Cerebellar nuclear complex (tissue), 1 donor: ENCODE measurements at places on chromosomes 1 and 21.

DNA sequence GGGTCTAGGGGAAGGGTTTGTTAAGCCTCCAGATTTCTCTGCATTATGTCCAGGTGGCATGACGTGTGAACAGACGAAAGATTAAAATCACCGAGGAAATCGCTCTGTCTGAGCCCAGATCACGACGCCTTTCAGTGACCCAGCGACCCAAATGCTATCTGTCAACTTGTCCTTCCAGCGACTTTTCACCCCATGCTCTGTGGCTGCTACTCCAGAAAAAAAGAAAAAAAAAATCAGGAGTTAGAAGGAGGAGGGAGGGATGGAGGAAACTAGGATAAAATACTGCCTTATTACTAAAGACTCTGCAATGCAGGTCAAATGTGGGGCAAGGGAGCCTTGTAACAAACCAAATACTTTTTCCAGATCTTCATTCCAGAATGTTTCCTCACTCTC lies 352.0 kb downstream of the NUF2 start:
- DNase-seq = no peak

GRCh38 chr1:177783051-177783450 lies 186.8 kb downstream of the SEC16B start:
- no peak for DNase-seq

DNA sequence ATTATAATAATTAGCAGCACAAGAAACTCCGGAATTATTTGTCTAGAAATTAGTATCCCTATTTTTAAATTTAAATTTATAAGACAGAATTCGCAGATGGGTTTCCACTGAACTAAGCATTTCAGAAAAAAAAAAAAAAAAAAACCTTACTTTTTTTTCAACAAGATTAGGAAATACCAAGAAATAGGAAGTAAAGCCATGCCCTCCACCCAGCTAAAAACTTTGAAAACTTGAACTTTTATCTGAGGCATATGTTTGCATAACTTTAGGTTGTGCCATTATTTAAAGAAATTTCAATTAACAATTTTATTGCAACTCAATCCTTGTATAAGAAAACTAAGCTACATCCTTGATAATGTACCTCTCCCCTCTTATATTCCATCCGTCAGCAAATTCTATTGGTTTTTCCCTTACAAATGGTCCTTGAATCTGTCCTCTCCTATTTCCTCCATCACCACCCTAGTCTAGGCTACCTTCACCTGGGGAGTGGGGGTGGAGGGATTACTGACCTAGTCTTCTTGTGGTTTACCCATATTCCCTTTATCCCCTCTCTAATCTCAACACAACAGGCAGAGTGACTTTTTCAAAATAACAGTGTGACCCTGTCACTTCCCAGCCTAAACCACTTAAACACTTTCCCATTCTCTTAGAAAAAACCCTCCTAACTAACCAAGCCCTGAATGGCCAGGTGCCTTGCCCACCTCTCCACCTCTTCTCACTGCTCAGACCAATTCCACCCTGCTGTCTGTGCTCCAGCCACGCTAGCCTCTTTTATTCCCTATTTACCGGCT lies 1.4 kb upstream of the EVI5 start:
- DNase-seq = no peak

DNA sequence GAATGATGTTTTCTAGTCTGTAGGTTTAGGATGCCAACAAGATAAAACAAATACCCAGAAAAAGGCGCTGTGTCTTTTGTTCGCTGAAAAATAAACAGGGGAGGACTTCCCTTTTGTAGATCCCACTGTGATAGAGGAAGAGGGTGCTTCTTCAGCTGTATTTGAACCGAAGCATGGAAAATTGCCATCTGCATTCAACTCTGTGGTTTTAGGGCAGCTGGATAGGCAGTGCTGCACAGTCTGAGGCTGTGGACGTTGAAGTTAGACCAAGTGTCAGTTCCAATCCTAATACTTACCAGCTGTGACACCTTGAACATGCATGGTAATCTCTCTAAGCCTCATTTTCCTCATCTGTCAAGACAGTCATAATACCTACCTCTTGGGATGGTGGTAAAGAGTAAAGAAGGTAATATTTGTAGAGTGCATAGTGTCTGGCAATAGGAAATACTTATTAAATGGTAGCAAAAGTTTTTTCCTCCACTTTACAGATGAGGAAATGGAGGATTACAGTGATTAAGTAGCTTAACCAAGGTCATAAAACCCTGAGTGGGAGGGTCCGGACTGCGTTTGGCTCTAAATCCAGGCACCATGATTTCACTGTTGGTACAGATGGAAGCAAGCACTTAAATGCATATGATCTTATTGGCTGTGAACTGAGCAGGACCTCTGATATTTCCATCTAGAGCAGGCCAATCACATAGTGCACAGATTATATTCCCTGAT lies 48.5 kb downstream of the UTP25 start:
- no peak for DNase-seq

DNA sequence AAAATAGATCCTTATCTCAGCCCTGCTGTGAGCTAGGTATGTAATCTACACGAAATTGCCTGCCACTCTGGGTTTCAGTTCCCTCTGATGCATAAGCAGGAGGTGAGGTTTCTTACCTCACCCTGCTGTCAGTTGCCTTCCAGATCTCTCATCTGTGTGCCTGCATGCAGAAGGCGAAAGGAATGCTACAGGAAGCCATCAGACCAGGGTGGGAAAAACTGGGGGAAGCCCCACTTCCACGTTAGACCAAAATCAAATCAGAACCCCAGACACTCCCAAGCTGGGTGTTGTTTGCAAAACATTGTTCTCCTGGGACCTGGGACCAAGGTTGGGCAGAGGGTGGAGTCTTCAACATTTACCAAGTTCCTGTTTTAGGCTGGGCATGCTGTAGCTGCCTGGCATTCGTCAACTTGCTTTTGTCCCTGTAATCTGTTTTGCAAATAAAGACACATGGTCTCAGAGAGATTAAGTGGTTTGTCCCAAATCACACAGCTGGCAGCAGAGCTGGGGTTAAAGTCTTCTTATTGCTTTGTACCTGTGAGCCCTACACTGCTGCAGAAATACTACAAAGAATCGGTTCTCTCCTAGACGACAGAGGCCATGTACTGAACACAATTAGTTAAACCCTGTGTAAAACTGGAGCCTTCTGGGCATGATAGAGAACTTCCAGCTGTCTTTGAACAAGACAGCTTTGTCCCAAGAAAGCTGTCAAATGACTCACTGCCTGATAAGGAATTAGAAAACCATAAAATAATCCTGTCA lies 389.7 kb upstream of the RUNX1 start:
- DNase-seq = no peak

DNA sequence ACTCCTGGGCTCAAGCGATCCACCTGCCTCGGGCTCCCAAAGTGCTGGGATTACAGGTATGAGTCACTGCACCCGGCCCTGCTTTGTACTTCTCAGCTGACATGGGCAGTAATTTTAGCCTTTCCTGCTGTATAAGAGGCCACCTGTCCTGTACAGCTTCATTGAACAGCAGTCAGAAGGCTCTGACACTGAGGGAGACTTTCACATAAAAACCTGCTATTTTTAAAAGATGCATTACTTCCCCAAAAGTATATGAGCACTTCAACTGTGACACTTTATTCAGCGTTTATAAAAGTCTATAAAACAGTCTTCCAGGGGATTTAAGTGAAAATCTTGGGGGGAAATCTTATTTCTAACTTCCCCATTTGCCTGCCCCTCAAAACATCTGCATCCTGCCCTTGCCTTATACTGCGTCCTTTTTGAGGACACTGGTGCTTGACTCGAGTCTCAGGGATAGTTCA lies 17.6 kb downstream of the RNU5D-1 start:
- DNase-seq = no peak

- DNase-seq = no peak
Observed at GRCh38 chr1:227709451-227709850, 25.7 kb downstream of the JMJD4 start.

DNA sequence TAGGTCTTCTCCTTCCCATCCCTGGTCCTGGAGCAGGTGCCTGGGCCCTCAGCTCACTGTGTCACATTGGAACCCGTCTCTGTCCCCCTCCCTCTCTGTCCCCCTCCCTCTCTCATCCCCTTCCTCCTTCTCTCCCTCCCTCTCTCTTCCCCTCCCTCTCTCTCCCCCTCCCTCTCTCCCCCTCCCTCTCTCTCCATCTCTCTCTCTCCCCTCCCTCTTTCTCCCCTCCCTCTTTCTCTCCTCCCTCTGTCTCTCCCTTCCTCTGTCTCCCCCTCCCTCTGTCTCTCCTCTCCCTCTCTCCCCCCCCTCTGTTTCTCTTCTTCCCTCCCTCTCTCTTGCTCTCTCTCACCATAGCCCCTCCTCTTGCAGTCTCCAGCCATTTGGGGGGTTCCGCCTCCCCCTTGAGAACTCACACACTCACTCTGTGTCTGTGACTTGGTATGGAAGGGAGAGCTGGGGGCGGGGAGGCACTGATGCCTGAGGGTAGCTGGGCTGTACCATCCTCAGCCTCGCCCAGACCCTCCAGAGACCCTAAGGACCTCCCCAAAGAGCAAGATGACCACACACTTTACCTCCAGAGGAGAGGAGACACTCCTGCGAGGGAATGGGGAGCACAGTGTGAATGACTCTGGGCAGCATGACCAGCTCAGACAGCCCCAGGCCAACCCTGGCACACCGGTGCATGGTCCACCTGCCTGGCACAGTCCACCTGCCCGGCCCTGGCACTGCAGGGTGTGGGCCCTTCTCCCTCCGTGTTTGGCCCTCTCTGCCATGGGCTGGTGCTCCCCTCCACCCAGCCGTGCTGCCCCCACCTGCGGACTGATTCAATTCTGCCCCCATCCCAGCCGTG lies 102.8 kb upstream of the ARHGEF16 start:
- no peak for DNase-seq

- no peak for DNase-seq
Observed at GRCh38 chr1:228142155-228142691, 2.1 kb downstream of the GUK1 start.

DNA sequence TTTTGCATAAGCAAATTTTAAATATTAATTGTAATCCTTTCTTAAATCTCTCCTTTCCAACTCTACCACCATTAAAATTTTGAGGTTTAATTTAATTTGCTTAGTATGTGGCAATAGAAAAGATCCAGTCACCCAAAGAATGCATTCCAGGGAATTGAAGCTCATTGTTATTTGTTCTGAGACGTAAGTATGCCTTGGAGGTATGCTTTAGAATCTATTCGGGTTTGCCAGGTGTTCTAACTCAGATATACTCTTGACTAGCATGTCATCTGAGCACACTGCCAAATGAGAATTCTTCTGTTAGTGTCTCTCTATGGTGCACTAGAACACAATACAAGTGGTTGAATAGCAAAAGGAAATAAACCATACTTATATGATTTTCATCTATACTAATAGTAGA lies 813.6 kb upstream of the ADGRL2 start:
- DNase-seq = no peak
